ENCODE measurements at places on chromosomes 1 and 21. TPM values are rescaled to one million over a fixed set of nuclear protein-coding genes. Genes with fewer than 3 reads are reported as not detected.

GRCh38 chr1:235403593-235403992, 36.4 kb downstream of the TBCE start:
- no peak for DNase-seq

DNA sequence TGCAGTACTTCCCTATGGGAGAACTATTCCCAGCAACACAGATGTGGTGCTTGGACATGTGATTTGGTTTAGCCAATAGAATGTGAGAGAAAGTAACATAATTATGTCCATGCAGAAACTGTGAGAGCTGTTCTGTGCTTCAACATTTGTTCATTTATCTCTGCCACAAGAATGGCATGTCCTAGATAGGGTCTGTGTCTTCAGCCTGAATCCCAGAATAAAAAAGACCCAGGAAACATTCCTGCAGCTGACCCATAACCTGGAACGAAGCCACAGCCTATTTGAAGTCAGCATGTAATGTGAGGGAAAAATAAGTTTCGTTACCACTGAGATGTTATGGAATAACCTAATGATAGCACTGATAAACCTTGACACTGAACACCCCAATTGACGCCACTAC, 552.0 kb upstream of the USP24 start:
- no peak for DNase-seq

DNA sequence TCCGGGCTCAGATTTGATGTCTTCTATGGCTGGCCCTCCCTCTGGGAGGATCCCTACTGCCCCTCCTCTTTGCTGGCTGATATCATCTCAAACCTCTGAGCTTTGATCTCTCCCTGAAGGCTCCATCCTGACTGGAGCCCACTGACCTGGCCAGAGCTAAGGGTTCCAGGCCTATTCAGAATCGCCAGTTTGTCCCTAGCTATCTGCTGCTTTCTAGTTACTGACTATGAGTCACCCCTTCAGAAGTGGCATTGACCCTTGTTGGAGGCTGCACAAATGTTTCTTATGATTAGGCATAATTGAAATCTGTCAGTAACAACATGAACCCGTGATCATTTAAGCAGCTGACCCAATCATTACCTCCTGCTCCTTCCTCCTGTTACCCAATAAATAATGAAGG, 87.1 kb downstream of the ABCA4 start:
- DNase-seq, result no peak

The CYYR1 gene
- 24.8 TPM for total RNA-seq

- DNase-seq, result no peak
These were observed 8.9 kb downstream of the XKR8 start for GRCh38 chr1:27968692-27969091.

The CSMD2 gene
- 2.4 TPM for total RNA-seq
